ENCODE measurements at places on chromosomes 6 and 20.
A peak's percentile ranks its signal among the peaks of the same experiment; 100 is the strongest.

DNA sequence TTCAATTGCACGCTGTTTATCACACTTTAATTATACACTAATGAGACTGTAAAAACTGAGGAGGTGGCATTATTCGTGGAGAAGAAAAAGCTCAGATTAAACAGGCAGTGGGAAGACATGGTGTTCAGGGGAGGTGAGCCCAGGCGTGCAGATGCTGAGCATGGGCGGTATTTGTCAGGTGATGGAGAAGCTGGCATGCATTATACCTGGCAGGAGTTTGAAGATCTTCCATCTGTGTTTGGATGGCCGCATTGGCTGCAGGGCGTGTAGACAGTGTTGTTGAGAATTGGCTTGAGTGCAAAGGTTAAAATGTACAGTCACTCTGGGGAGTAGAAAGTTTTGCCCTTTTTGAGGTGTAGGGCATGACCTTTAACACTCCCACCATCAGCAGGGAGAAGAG, 213.8 kb downstream of the ERMARD start:
- DNase-seq, result no peak

- no peak for DNase-seq
These were observed 68.8 kb upstream of the XRN2 start for GRCh38 chr20:21234324-21234723.

DNA sequence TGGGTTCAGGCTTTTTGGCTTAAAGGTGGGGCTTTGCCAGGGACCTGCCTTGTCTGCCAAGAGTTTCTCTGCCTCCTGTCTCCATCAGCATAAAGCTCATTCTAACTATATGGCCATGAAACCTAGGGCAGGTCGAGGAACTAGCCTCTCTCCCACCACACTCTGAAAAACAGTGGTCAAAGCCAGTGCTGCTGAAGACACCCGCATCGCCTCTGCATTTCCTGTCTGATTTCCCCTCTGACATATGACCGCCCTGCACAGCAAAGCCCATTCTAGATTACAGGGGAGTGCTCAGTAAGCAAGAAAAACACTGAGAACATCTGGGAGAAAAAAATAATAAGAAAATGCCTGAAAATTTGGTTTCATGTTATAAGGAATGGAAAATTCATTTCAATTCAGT, 573.6 kb downstream of the PRKN start:
- DNase-seq, result no peak

- no peak for DNase-seq
These were observed 11.7 kb downstream of the EPM2A start for GRCh38 chr6:145723646-145724045.

DNA sequence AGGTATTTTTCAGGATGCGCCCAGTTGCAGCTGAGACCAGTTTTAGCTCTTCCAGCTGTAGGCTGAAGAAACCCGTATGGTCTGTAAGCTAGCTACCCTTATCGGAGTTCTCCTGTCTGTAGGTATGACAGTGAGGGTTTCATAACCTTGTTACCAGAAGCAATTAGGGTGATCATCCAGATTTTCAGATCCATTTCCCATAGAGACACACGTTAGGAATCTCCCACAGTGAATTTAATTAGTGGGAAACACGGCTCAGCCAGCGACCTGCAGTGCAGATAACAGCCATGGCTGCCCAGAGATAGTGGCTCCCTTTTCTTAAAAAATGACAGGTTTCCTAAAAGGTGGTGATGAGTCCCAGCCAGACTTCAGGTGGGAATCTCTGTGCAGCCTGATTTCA, 111.1 kb downstream of the BTBD3 start:
- DNase-seq, result no peak

GRCh38 chr6:89353702-89354392, 1.3 kb upstream of the UBE2J1 start:
- DNase-seq, result no peak

DNA sequence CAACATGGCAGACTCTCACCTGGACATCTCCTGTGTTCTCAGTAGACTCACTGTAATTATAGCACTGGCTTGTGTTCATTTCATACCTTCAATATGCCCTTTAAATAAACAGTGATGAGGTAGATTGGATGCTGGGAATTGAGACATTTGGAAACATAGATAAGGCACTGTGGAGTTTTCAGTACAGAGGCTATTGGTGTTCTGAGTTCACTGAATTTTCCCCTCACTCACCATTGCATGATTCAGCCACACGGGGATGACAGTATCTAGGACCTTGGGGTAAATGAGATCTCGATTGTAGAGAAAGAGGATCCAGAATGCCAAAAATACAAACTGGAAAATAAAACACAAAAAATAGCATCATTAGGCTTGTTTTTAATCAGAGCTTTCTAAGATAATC, 12.6 kb downstream of the ADTRP start:
- no peak for DNase-seq

DNA sequence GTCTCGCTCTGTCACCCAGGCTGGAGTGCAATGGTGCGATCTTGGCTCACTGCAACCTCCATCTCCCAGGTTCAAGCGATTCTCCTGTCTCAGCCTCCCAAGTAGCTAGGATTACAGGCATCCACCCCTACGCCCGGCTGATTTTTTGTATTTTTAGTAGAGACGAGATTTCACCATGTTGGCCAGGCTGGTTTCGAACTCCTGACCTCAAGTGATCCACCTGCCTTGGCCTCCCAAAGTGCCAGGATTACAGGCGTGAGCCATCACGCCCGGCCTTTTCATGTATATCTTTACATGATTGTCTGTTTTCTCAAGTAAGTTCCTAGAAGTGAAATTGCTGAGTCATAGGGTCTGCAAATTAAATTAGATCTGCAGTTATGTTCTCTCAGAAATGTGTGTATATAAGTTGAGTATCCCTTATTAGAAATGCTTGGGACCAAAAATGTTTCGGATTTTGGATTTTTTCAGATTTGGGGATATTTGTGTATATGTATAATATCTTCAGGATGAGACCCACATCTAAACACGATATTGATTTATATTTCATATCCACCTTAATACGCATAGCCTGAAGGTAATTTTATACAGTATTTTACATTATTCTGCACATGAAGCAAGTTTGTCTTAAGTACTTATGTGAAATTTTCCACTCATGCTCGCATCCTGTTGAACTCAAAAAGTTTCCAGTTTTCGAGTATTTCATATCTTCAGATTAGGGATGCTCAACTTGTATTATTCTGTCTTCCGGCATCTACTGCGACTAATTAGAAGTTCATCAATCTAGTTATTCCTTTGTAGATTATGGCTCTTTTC, 40.4 kb downstream of the TAB2 start:
- DNase-seq, result no peak

GRCh38 chr20:2873747-2874041, 413 bp downstream of the PTPRA start:
- DNase-seq, result peak; percentile 66
